ENCODE measurements at places on chromosomes 4 and X.

GRCh38 chrX:14872355-14872754, 514 bp downstream of the FANCB start:
- DNase-seq: no peak

- no peak for DNase-seq
Observed at GRCh38 chr4:1524761-1525160, 118.5 kb upstream of the NKX1-1 start.

DNA sequence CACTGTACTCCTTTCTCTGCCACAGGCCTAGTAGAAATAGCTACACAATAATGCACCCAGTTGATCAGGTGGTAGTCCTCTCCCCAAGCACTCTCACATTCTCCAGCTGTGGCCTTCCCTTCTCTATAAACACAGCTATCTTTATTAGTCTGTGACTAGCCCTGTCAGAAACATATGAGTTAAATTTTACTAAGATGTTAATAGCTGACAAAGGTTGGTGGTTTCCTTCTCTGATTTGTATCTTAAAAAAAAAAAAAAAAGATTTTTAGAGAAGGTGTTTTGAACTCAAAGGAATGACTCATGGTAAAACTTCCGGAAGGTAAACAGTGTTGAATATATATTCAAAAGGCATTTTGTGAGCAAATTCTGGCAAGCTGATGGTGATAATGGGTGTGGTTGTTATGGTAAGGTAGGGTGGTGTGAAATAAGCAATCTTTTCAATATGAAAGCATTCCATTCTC, 327.4 kb downstream of the PPP3CA start:
- DNase-seq: no peak

DNA sequence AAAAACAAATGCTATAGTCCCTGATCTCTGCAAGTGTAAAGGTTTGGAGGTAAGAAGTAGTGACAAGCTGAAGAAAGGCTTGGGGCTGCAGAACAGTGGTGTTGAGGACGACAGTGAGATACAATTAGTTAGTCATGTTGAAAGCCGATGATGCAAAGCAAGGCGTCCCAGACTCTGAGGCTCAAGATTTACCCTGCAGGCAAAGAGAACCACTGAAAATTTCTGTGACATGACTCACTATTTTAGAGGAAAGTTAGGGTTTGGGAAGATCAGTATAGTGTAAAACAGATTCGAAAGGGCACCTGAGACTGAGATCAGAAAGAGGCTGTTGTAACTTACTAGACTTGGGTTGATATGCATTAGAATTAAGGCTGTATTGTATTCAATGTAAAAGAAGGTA, 281.3 kb upstream of the FTHL17 start:
- no peak for DNase-seq

DNA sequence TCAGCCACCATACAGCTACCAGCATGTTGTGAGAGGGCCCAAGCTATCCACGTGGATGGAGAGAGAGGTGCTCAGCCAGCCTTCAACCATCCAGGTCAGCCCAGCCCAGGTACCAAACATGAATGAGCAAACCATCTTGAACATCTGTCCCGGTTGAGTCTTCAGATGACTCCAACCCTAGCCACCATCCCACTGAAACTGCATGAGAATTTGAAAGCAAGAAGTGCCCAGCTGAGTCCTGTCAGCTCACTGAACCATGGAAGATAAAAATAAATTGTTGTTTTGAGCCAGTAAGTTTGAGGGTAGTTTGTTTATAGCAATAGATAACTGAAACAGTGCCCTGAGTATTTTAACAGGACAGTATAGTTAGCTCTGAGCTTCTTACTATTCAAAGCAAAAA, 7.3 kb upstream of the SEL1L3 start:
- DNase-seq: no peak

- DNase-seq: no peak
Observed at GRCh38 chrX:65017451-65017850, 41.2 kb upstream of the ZC4H2 start.

DNA sequence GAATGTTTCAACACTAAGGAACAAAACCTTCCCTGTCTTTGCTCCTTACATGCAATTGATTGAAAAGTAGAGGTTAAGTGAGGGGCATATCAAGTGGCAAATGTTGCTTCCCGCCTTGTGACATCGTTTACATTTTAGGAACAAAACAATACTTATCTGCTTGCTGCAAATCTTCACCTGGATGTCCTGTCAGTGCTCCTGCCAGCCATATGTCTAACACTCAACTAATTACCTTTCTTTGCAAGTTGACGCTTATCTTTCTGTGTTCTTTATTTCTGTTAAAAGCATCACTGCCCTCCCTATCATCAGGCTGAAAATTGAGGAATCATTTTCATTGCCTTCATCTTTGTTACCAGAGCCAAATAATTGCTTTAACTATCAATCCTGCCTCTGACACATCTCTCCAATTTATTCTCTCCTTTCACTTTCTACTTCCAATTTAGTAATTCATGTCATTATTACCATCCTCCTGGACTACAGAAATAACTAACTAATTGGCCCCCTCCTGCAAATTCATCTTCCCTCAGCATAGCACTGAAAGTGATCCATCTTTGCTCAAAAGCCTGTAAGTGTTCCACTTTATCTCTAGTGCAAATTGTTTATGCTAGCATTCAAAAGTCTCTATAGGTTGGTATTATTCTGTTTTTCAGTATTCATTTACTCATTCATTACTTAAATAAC, 298.7 kb upstream of the ATOH1 start:
- DNase-seq: no peak

GRCh38 chr4:109649872-109650271, 53.4 kb downstream of the CASP6 start:
- DNase-seq: no peak

DNA sequence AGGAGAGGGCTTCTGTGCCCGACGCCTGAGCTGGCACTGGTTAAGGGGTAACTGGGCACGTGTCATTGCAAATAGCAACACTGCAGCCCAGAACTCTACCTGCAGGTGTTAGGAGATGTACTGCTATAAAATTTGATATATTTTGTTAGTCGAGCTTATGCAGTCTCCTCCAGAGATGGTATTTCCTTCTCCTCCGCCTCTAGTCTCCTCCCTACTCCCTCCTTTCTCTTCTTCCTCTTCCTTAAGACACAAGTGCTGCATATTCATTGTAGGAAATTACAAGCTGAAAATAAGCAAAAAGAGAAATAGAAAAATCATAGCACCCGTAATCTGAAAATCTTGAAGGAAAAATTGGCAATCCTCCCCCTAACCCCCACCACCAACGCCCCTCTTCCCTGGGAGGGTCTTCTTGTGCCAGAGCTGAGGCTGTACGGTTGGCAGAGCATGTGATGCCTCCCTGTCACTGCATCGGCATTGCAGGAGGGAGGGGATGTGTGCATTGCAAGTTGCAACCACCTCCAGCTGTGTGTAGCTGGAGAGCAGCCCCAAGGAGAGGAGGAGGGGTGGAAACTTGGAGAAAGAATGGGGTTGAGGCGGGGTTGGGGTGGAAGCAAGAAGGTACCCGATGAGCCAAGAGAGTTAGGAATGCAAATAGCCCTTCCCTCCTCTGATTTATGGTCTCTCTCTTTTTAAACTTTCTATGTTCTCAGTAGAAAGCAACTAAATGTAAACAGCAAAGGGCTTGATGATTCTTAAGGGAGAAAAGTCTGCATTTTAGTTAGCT, 48.3 kb upstream of the MND1 start:
- DNase-seq: no peak

DNA sequence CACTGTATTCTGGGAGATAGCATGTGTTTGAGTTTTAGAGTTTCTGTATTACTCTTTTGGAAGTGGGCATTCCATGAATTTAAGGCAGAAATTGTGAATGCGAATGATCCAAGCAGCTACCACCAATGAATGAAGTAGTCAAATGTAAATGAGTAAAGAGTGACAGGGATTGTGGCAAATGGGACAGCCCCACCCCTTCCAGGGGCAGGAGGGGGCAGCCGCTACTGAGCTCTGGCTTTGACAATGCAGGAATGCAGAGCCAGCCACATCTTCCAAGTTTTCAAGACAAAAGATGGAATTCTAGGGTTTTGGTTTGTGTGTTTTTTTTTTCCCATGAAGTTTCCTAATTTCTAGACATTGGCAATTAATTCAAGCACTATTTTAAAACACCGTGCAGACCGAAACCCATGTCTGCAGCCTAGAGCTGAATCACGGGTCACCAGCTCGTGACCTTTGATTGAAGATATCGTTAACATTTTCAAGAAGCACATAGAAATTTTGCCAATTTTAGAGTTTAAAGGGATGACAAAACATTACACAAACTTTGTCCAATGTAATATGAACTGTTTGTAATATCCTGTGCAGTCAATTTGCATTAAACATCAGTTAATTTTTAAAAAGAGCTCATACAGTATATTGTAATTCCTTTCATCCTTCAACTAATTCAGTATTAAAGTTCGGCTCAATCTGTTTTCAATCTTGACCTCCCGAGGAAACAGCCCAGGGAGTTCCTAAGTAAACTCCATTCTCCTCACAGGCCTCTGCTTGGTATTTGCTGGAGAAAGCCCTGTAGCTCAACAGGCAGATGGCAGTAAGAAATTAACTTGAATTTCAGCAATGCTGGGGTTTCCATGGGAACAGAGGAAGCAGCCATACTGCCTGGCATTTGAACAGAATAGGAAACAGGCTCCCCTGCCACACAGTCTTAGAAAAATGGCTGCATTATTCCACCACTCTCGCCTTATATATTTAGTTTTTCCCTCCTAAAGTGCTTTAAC, 83.4 kb downstream of the UCHL1 start:
- DNase-seq: no peak

- no peak for DNase-seq
Observed at GRCh38 chr4:42396752-42397634, at the start of gene SHISA3. Gene SHISA3, plus strand, starts transcription at chr4:42397488. Its CDS starts 569 bp downstream, at chr4:42398057.

DNA sequence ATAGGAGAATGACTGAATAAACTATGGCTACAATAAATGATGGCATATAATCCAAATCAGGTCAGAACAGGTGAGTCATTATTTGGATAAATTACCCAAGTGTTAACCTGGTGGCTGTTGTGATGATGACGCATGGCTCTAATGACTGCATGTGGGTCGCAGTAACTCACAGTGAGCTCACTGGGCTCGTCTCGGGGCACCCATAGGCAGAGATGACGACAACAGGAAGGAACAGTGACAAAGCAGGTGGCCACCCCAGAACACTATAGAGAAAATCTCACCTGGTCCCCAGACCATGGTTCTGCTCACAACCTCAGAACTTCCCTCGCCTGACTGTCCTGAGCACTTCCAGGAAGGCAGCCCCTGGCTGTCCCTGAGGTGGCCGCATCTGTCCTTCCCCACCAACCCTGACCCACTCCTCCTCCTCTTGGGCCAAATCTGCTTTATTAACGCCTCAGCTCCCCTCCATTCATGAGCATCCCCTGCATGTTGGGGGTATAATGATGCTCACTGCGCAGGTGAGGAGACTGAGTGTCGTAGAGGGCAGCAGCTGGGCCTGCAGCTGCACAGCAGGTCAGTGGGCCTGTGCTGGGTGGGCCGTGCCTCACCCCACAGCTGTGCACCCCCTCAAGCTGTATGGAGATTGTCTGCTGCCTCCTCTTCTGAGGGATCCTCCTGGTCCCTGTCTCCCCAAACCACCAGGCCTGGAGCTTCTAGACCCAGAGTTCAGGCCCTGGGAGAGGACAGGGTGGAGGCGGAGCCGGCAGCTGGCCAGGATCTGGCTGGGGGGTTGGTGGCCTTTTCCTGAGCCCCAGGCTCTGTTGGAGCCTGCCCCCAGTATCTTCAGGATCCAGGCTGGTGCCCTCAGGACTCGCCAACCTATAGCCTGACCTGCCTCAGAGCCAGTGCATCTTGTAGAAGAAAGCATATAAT, 30.9 kb upstream of the FAM156A start:
- no peak for DNase-seq

GRCh38 chrX:334971-335757, 16.6 kb upstream of the GTPBP6 start:
- DNase-seq: no peak

- no peak for DNase-seq
Observed at GRCh38 chr4:44760142-44760898, 34.0 kb upstream of the GNPDA2 start.

DNA sequence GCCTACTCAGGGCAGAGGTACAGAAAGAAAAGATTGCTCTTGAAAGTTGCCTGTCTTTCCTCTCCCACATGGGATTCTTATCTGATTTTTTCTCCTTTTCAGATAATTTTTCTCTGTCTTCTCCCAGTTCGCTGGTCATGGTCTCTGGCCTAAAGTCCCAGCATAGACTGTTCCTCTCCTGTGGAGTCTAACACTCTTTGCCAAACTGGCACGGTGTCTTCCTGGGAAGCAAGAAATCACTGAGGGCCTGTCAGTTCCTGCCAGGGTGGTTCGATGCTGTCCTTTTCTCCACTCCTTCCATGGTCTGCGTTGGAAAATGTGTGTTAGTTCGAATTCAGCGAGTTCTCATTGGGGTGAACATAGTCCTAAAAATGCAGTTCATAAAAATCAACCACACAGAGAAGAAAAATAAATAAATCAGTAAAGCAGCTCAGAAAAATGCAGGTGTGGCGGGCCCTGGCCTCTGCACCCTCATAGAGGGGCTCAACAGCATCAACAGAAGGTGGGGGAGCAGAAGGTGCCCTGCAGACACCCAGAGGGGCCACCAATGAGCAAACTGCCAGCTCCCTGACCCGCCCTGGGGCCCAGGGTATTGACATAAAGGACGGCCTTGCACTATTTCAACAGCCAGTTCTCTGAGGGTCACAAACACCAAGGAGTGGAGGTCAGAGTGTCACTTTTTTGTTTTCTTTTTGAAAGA, 2.1 kb downstream of the RGN start:
- DNase-seq: no peak

DNA sequence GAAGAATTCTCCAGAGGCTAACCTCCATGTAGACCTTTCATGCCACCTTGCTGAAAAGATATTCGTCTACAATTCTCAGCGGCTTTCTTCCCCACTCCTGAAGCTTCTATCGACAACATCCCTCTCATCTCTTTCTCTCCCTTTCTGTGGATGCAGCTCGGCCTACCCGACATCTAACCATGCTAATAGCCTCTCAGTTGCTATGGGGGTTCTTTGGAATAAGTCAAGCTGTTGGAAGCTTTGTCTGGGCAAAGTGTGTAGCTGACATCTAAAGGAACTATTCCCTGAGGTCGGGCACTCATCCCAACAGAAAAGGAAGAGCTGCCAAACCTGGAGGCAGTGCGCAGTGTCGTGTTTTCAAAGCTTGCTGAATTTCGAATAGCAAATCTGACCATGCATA, 192.1 kb downstream of the RBMX2 start:
- DNase-seq: no peak

- no peak for DNase-seq
Observed at GRCh38 chr4:34534916-34535315, 1709.4 kb downstream of the ARAP2 start.

DNA sequence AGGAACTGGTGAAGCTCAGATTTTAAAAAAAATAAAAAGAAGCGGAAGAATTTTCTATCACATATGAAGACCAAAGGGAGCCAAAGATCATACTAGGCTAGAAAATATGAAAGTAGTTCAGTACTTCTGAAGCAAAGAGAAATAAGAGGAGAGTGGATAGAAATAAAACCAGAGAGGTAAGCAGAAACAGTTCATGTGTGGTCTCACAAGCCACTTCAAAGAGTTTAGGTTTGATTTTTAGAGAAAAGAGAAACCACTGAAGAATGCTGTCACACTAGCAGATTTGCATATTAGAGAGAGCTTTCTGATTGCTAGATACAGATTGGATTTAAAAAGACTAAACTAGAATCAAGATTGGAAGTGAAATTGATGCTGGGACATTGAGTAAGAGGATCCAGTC, 51.7 kb downstream of the GABRA3 start:
- DNase-seq: no peak
